ENCODE measurements at places on chromosomes 1 and 21.

GRCh38 chr1:115807723-115808122 is 33.2 kb downstream of the NHLH2 start:
- DNase-seq: no peak

DNA sequence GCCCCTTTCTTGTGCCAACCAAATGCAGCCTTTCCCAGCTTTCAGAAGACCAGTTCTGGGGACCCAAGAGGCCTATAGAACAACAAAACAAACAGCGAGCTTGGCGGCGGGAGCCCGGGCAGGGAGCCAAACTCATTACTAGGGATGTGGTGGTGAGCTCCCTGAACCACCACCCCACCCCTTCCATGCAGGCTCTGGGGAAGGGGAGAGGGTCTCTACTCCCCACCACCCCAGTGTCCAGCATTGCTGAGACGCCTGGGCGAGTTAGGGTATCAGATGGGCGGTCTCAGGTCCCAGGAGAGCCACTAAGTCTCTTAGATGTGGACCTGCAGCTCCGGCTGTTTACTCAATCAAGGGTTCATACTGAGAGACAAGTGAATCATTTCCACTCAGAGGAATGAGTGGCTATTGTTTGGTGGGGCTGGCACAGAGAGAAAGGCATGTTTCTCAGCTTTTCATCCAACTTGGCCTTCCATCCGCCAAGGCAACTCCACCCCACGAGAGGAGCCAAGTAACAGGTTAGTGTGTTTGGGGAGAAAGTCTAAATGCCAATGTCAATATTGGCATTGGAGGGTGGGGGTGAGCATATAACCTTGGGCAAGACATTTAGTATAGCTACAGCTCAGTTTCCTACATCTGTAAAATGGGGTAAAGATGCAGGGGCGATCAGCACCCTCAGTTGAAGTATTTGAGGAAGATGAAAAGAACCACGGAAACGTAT is 40.9 kb downstream of the PLXNA2 start:
- peak; percentile 55 for DNase-seq

DNA sequence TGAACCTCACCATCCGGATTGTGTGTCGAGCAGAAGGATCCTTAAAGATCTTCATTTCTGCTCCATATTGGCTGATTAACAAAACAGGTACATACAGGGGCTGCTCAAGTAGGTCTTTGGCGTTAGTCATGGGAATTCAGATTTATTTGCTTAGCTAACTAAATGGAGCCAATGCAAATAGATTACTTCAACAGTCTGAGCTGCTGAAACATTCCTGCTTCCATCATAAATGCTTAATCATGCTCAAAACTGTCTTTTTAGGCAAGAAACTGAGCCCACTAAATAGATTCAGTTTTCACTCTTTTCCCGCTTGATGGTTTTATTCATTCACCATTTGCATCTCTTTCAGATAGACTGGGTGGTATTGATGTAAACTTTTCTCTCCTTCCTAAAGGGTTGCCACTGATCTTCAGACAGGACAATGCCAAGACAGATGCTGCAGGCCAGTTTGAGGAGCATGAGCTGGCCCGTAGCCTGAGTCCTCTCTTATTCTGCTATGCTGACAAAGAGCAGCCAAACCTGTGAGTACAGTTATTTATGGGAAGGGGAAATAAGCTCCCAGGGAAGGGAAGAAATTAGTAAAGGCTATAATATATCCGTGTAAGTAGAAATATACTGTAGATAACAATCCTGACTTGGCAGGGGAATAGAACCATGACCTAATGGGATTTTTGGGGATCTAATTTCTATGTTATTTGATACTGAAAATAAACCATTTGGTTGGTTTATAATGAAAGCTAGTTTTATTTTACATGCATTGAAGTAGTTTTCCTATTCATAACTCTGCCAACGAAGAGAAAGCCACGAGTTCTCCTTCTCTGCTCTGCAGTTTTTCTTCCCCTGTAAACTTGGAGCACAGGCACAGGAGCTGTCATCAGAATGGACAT is 126.4 kb downstream of the VPS13D start:
- no peak for DNase-seq

GRCh38 chr1:178438432-178438831 is 58.3 kb downstream of the CLEC20A start:
- no peak for DNase-seq

DNA sequence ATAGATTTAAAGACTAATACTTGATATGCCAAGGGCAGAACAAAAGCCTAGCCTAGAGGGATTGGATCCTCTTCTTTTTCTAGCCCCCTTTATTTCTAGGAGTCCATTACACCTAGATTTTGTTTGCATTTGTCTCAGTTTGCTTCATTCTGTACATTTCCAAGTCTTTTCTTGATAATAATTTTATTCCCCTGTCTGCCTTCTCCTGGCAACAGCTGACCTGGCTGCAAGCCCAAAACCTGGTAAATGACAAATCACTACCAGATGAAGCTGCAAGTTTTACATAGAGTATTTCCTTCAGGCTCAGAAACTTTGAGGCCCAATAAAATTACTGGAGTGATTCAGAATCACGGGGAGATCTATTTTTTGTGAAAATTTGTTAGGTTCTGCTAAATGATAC is 36.5 kb upstream of the LHX8 start:
- DNase-seq: no peak

DNA sequence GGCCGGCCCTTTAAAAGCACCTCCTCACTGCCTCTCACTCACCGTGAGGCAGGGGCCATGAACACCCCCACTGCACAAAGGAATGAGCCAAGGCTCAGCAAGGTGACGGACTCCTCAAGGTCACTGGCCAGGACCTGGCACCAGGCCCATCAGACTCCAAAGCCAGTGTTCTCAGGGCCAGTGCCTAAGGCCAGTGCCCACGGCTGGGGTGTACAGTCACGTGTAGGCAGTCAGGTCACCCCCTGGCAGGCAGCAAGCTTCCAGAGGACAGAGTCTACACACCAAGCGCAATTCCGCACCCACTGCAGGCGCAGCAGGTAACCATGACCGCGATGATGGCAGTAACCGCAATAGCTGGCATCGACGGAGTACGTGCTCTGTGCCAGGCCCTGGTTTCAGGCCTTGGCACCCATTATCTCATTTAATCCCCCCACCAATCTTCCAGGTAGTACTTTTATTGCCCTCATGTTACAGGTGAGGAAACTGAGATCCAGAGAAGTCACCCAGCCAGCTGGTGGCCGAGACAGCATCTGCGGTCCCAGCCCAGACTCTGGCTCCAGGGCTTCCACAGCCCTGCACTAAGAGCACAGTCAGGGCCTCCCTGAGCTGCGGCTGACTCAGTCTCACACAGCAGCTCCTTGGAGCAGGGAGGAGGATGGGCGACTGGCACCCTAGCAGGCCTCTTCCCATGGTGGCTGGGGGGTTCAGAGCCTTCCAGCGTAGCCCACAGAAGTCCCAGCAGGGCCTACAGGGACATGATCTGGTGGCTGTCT is 27.0 kb downstream of the RAP1GAP start:
- DNase-seq: no peak

DNA sequence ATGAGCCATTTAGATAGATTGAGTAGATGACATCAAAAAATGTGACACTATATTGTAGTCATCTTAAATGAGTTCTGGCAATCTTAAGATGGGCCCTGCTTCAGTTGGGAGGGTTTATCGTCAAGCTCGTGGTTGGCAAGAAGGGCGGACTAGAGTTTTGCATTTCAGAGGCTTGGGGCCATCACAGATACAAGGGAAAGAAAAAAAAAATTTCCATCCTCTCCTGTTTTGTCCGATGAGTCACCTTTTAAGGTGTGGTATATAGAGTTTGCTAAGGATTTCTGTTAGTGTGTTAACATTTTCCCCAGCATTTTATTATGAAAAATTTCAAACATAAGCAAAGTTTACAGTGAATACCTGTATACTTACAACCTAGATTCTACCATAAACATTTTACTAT is 31.8 kb upstream of the KCNQ4 start:
- no peak for DNase-seq

DNA sequence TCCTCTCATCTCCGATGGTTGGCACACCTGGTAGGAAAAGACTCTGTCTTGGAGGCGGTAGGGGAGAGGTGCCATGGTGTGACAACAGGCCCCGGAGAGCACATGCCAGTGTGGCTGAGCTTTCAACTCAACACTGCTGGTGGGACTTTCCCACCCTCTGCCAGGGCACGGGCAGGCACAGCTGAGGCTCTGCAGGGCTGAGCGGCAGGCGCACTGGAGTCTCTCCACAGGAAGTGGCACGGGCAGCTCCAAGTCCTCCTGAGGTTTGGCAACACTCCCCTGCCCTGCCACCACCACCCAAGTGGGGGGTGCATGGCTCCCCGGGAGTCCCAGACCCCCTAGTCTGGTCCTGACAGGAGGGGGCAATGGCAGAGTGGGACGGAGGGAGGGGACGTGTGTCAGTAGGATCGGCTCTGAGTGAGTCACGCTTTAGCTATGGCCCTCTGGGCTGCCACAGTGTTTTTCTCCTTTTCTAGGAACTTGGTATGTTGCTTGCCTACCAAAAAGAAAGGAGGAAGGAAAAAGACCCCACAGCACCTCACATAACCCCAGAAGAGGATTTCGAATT is 27.3 kb upstream of the EVA1B start:
- no peak for DNase-seq

- DNase-seq: no peak
Observed at GRCh38 chr1:158521666-158522058, 32.5 kb downstream of the OR6Y1 start.

DNA sequence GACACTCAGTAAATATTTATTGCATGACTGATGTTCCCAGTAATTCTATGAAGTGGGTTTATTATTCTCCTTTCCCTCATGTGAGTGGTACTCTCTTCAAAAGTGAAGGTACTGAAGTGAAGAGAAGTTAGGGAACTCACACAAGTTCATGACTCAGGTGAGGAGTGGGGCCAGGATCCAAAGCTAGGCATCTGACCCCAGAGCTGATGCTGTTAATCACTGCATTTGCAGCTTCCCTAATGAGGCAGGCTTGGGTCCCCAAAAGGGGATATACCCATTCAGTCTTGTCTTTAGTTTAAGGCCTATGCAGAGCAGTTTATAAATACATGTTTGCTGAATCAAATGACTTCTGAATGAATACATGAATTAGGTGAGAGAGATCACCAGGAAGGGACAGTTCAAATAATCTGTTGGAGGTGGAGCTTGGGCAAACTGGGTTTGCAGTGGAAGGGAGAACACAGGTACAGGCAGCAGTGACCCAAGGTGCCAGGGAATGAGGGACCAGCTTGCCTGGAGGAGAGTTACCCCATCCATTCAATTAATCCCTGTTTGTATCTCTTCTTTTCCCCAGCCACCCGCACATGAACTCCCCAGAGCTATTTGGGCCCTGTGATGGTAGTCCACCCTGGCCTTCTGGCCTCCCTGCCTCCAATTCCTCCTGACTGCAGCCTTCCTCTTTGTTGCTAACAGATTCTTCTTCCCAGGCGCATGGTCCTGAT is 2.0 kb downstream of the CD58 start:
- DNase-seq: no peak

Measured in head of caudate nucleus (tissue), 42 donors.